ENCODE measurements at places on chromosomes 3 and 15.

- DNase-seq = peak; percentile 32
Measured at GRCh38 chr3:54120657-54121413, 1.5 kb upstream of the CACNA2D3 start.

- no peak for DNase-seq
Measured at GRCh38 chr3:184233127-184233843, 3.9 kb downstream of the VWA5B2 start.

- DNase-seq = no peak
Measured at GRCh38 chr15:50353251-50353974, 1.6 kb downstream of the GABPB1 start.

GRCh38 chr3:839981-840380 lies 252.8 kb upstream of the CNTN6 start:
- no peak for DNase-seq

DNA sequence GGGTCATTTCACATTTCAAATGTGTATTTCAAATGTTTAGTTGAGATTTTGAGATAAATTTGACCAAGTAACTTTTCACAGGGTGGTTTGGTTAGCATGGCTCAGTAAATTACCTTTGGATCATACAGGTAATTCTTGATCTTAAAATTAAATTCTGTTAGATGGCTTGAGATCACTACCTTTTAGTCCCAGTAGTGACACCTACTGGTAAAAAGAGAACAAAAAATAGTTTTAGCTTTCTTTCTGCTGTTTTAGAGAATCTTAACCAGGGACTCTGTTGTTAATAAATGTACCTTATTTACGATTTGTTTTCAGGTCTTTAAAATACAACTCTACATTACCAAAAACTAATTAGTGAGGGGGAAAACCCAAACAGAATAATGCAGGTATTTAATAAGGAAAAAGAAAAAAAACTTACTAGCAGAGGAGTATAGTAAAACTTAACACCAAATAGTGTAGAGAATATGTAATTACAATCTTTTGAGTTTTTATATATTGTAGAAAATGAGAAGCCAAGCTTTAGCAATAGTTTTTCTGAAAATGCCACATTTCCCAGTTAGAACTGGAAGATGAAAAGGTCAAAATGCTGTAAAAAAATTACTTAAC lies 620.3 kb upstream of the AGTR1 start:
- peak; percentile 8 for DNase-seq

DNA sequence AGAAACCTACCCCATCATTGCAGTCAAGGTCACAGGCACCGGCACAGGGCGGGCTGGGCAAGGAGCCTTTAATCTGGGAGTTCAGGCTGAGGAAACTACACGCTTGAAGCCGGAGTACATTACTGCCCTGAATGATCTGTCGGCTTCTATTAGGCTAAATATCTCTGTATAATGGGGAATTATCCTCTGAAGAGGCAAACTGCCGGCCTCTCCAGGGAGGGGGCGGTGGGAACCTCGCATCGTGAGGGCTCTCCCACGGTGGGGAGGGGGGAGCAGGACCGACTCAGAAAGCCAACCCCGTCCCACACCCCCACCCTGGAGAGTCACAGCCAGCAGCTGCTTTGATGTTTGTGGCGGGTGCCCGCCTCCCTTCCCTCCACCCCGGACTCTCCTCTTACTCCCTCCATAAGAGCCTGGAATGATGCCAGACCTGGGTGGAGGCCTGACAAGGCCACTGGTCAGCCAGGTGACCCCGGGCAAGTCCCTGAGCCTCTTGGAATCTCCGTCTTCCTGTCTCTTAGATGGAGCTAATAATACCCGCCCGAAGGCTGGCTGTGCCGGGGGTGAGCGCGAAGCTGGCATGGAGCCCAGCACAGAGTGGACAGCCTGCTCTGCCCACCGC lies 63.4 kb upstream of the LINGO1 start:
- no peak for DNase-seq

- DNase-seq = no peak
Measured at GRCh38 chr3:181210275-181210674, 220.7 kb upstream of the DNAJC19 start.

DNA sequence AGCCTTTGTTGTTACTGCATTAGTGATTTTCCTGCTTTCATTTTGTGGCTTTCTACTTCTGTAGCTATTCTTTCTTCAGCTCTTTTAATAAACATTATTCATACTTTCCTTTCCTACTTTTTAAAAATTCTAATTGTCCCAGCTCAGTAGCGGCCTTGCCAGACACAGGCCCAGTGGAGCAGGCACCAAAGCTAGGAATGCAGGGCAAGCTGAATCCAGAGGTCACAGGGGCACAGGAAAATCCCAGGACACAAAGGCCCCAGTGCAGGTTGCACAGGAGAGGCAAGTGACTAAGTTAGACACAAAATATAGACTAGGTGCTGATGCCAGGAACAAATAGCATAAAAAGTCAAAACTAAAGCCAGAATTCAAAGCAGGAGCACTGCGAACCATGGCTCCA lies 49.0 kb upstream of the CCDC80 start:
- no peak for DNase-seq

DNA sequence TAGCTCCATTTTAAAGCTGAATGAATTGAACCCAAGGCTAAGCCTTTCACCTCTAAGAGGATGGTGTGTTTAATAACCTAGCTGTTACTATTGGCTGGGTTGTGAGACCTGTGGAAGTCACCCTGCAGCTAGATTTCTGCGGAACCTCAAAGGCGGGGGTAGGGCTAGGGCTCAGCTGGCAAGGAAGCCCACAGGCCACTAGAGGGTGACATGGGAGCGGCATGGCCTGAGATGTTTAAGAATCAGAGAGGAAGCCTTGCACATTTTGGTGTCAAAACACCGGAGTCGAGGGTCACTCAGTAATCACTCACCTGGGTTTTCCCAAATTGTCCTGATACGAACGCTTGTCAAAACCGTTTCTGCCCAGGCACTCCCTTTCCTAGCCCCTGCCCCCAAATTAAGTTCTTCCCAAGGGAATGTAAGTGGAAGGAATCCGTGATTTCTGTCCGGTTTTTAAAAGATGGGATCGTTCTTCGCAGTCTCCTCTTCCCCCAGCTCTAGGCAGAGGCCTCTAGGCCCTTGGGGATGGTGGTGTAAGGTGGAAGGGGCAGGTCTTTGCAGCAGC lies 3.8 kb upstream of the ACAD9 start:
- DNase-seq = no peak

DNA sequence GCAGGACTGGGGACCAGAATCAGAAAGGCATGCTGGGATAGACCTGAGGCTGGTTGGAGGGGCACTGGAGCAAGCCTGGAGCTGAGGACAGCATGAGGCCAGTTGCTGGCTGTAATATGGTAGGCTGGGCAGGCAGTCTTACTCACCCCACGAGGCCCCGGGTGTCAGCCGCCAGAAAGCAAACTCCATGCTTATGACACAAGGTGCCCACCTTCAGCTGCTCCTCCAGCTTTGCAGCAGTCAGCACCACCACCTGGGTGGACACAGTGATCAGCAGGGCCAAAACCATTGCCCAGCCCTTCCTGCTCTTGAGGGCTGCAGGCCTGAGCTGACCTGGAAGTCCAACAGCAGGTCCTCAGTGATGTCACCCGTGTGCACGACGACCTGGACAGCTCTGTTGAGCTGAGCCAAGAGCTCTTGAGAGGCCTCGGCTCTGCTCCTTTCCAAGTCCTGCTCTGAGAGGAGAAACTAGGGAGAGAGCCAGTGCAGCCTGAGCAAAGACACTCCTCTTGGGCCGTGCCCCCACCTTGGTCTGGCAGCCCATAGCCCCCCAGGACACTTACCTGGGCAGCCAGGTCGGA lies 747 bp downstream of the UBA7 start:
- peak; percentile 1 for DNase-seq

DNA sequence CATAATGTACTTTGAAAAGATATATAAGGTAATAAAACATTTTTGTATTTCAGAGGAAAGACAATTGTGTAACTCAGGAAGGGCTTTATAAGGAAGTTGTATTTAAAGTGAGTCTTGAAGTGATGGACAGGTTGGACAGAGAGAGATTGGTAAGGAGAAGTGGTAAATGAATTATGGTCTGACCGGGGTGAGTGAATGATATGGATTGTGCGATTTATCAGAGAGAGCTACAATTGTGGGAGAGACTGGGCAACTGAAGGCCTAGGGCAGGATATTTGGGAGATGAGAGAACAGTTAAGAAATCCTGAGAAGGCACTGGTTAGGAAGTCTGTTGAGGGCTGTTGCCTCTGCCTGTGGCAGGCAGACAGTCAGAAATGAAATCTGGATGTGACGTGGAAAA lies 14.8 kb downstream of the IL1RAP start:
- no peak for DNase-seq

DNA sequence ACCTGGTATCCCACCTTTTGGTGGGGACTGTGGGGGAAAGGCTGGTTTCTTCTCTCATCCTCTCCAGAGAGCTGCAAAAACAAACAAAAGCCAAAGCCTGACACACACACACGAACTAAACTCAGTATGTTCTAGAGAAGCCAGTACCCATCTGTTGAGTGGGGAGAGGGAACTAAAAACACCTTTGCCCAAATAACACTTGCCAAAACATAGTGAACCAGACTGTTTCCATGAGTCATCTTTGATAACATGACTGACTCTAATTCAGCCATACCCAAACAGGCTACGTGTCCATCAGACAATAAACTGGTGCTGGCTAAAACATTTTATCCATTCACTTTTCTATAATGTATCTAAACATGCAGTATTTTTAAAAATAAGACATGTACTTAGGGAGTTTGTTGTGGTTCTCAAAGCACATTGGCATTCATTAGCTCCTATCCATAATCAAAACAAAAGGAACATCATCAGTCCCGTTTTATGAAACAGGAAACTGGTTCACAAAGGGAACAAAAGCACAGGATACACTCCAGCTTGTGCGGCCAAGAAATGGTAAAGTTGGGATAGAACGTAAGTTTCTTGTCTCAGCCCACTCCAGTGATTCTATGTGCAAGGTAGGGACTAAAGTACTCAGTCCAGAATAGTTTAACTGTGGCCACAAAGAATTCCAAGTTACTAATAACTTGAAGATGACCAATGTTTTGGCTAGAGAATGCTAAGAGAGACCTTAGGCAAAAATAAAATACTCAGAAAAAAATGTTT lies 16.1 kb downstream of the LYSMD2 start:
- no peak for DNase-seq

DNA sequence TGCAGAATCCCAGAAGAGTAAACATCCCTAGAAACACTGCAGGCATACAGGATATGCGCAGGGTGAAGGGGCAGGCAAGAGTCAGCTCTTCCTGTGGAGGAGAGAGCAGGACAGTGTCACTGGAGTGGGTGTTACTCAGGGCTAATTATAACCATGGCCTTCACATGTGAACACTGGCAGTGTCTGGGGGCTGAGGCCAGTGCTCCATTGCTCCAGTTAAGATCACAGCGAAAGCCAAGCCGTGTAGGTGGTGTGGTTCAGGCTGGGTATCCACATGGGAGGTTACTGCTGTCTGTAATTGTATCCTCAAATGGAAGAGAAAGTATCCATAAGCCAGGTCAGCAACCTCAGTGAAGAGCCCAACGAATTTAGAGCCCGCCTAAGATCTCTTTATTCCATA lies 84.6 kb downstream of the MESD start:
- DNase-seq = no peak

All from DMS79 treated with DMSO at 0.1 percent for 48 hours (cell line).